DMS79 (cell line): ENCODE measurements at places on chromosomes 2 and 18.

DNA sequence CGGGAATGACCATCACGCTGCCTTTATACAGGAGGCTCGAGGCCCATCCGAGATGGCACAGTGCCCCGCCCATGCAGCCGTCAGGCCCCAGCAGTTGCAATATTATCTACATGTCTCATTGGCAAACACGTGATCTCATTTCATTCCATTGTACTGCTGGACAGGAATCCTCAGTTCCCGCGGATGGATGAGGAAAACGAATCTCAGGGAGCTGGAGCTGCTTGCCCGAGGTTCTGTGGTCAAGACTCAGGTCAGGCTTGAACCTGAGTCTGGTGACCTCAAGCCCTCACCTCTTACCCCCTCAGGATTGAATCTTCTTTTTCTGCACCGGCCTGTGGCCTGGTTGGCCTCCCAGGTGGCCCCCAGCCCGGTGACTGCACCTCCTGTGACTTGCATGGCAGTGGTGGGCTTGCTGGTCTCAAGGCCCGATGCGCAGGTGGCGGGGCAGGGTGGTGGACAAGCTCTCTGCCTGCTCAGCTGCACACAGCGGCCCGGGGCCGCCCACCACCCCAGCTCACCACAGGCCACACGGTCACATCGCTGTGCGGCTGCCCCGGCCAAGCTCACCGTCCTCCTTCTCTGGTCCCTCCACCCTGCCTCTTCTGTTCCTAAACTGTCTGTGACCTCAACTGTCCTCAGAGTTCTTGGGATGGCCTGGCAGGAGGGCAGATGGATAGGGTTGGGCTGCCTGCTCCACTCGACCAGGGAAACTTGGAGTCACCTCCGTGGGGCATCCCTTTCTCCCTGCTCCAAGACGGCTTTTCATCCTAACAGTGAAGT lies 52.0 kb upstream of the HS6ST1 start:
- no peak for DNase-seq

- no peak for DNase-seq
These were observed 96.5 kb upstream of the BOD1L2 start for GRCh38 chr18:57050310-57050949.

DNA sequence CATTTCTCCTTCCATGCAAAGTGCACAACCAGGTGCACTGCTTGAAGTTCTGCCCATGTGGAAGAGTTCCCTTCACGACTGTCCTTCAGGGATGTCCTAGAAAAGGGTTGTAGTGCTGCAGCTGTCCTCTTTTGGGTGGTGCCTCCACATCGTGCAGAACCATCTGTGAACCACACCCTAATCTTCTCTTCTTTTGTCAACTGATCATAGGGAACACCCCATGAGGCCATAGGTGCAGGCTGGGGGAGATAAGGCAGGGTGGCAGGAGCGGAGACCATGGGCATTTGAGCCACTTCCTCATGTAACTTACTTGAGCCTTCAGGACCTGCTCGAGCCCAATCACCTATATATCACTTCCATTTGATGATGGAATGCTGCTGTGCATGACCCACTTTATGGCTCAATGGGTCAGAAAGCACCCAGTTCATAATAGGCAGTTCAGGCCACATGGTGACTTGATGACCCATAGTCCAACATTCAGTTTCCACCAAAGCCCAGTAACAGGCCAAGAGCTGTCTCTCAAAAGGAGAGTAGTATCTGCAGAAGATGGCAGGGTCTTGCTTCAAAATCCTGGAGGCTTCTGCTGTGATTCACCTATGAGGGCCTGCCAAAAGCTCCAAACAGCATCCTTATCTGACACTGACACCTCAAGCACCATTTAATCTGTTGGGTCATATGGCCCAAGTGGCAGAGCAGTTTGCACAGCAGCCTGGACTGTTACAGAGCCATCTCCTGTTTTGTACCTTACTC lies 84.7 kb upstream of the CYRIA start:
- DNase-seq = no peak

DNA sequence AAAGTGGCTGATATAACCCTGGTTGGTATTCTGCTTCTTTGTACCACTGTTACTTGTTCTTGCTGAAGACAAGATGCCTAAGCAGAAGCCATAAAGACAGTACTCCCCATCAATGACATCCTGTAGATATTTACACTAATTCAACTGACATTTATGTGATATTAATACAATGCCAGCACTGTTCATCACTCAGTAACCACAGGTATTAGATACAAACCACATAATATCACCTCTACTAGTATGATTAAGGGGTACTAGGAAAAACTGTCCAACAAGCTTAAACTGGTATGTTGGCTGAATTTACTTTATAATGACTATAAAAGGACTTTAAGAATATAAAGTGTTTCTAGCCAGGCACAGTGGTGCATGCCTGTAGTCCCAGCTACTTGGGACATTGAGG lies 65.8 kb downstream of the RTN4 start:
- DNase-seq = no peak

DNA sequence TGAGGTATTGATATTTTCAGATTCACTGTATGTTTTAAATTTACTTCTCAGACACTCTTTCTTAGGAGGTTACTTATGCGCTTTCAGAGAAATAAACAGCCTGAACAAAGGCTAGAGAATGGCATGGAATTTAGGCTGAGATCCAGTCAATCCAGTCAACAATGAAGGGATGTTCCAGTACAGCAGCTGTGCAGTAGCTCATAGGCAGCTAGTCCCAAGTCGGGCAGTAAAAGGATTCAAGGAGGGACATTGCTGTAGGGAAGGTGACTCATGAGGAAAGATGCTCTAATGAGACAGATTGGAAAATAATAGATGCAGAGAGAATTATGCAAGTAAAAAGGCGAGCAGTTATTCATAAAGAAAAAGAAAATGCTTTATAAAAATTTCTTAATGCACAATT lies 397.9 kb upstream of the RGPD4 start:
- no peak for DNase-seq

DNA sequence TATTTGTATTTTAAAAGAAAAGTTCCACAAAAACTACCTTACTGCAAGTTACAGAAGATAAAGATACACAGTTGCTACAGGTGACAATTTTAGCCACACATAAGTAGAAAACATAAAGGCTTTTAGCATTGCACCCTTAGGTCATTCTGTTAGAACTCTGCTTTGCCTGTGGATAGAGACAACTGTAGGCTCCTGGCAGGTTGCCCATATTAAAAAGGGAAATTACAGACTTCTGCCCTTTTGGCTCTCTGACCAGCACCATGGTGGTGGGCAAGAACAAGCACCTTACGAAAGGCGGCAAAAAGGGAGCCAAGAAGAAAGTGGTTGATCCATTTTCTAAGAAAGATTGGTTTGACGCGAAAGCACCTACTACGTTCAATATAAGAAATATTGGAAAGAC lies 223.3 kb downstream of the MC4R start:
- DNase-seq = no peak

DNA sequence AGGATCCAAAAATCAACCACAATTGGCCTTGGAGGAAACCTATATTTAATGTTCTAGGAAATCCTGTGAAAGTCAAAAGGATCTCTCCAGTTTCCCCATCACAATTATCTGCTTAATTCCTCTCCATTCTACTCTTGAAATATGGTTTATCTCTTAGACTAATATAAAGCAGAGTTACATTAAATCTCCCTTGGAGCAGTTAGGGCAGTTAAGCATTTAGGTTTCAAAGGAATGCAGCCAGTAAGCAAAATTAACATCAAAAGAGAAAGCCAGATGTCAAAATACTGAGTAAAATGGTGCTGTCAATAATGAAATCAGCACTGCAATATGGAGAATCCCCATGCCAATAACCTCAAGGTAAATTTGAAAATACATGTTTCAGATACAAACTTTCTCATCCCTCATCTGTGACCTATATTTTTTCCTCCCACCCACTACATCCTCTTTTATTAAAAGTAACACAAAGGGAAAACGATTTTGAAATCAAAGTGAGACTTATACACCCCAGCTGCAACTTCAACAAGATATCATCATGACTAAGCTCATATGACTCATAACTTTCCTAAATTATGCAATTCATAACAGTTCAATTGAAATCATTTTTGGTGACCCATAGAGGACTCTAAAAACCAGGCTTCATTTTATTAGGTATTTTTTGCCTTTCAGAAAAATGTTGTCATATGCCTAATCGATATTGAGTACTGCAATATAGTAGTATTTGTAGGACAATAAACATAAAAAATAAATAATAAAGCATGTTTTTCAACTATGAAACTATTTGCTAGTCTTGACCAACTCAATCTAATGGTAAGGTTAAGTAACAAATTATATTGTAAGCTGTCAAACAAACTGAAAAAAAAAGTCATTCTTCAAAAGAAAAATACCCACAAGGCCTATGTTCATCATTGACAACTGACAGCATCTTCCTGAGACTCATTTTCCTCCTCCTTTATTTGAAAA lies 3.1 kb downstream of the ADAM17 start:
- no peak for DNase-seq

GRCh38 chr2:98824256-98825019 lies 93.5 kb upstream of the MGAT4A start:
- DNase-seq = no peak

DNA sequence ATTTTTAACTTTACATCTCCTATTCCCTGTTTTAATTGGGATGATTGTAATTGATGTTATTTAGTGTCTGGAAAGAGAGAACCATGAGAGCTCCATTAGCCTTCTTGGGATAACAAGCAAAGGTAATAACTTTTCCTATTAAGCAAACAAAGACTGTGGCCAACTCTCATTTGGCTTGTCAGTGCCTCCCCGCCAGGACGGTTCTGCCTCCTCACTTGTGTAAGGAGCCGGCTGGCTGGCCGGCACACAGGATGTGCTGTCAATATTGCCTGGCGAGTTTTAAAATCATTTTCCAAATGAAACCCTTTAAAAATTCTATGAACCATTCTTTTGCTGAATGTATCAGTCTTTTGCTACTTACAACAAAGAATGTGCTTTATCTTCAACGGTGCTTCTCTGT lies 898.3 kb downstream of the CPS1 start:
- DNase-seq = no peak

DNA sequence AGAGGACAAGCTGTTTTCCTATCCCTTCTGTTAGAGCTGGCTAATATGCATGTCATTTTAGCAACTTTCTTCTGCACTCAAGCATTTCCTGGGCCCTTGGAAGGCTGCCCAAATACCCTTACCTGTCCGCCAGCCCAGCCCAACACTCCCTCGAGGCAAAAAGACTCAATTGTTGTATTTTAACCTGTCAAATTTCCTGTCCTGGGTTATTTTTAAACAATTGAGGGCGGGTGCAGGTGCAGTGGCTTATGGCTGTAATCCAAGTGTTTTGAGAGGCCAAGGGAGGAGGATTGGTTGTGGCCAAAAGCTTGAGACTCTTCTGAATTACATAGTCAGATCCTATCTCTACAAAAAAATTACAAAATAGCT lies 125.0 kb upstream of the ARHGAP28 start:
- DNase-seq = peak; percentile 78

- peak; percentile 80 for DNase-seq
These were observed 111.6 kb downstream of the AGAP1 start for GRCh38 chr2:235605312-235606003.

DNA sequence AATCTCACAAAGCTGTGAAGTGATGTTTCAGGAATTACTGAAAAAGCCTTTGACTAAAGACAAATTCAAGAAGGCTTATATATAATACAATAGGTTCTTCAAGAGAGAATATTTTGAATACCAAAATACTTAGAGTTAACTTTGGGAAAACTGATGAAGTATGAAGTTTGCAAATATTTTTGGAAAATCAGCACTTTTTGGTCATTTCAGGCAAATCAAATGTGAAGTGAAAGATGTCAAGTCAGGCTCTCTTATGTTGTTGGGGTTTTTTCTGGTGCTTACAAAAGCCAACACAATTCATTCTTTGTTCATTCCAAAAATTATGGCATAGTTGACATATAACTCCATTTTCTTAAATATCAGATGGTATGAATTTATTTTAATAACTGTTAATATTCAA lies 14.7 kb upstream of the ASNSD1 start:
- no peak for DNase-seq

GRCh38 chr2:203786549-203787351 lies 80.3 kb downstream of the CD28 start:
- peak; percentile 10 for DNase-seq
